ENCODE measurements at places on chromosomes 5 and 9.

- DNase-seq: no peak
Observed at GRCh38 chr9:137660144-137660543, 41.3 kb downstream of the EHMT1 start.

- no peak for DNase-seq
Observed at GRCh38 chr5:131264451-131265099, 722 bp downstream of the CDC42SE2 start.

GRCh38 chr5:83503662-83504061, 32.1 kb downstream of the VCAN start:
- DNase-seq: no peak

- no peak for DNase-seq
Observed at GRCh38 chr5:37248970-37249814, at the start of gene CPLANE1. Gene CPLANE1 (minus strand): TSS chr5:37249376. CDS start chr5:37247698, 1,678 bp downstream.

DNA sequence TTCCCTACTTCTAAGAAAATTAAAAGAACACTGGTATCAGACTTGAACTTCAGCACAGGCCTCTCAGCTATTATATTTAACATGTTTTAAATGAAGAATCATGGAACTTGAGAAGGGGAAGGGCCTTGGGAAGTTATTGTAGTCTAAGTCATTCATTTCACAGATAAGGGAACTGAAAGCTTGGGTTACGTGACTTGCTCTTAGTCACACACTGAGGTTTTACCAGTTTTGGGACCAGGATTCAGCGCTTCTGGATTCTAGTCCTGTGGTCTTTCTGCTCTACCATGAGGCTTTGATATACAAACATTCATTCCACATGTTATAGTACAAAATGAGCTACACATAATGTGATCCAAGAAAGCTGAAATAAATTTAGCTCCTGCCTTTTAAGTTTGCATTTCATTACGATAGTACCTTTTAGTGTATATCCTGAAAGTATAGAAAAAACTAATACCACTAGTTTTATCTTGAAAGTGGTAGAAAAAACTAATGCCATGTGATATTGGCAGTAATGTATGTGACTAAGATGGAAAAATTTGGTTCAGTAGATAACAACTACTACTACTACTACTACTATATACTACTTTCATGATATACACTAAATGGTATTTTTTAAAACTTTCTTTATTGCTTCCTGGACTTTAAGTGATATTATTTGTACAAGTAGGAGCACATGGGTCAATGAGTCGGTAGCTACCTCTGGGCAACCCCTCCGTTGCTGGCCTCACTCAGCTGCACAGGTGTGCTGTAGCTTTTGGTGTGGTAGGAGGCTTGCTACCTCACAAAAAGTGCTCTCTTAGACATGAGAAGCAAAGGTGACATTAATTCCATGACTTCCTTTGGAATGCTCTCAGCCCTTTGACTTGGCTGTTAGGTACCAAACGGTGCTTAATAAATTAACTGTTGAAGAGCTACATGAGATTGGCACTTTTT, 40.7 kb downstream of the F2RL2 start:
- no peak for DNase-seq

- DNase-seq: no peak
Observed at GRCh38 chr5:32707418-32707997, 3.6 kb upstream of the NPR3 start.

DNA sequence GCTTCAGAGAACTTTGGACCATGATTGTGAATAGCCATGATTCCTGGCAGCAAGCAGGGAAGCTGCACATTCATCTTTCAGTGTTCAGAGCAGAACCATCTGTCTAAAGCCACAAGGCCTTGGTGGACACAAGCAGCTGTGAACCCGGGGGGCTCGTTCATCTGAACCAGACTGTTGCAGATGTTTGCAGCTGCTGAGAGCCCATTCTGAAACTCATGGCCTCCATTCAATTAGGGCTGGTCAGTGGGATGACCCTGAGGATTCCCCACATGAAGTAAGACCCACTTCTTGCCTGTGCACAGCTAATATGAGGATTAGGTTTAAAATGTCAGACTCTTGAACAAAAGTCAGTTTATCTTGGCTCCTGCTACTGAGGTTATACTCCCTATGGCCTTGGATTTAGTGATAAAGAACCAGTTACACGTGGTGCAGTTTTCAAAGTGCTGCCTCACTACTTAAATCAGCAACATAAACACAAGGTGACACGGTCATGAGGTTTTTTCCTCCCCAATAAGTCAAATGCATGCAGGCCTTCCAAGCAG, 109.8 kb upstream of the IFNK start:
- no peak for DNase-seq

- no peak for DNase-seq
Observed at GRCh38 chr5:126097876-126098275, 325.3 kb upstream of the GRAMD2B start.

GRCh38 chr5:173574983-173575382, 41.5 kb downstream of the BOD1 start:
- no peak for DNase-seq

DNA sequence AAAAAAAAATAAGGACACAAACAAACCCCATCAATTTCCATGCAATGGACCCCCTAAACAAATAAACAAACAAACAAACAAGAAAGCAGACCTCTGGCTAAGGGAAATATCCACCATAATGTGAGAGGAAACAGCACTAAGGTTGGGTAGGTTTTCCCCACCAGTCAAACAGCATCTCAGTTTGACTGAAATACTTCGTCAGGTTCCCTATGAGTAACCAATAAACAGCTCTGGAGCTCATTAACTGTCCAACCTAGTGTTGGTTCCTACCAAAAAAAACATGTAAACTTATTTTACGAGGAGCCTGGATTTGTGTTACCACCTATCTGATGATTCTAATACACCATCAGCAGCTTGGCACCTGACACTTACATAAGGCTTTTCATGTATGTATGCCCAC, 198.5 kb upstream of the TARS1 start:
- no peak for DNase-seq

- no peak for DNase-seq
Observed at GRCh38 chr9:133855802-133856521, 117.8 kb upstream of the SARDH start.

DNA sequence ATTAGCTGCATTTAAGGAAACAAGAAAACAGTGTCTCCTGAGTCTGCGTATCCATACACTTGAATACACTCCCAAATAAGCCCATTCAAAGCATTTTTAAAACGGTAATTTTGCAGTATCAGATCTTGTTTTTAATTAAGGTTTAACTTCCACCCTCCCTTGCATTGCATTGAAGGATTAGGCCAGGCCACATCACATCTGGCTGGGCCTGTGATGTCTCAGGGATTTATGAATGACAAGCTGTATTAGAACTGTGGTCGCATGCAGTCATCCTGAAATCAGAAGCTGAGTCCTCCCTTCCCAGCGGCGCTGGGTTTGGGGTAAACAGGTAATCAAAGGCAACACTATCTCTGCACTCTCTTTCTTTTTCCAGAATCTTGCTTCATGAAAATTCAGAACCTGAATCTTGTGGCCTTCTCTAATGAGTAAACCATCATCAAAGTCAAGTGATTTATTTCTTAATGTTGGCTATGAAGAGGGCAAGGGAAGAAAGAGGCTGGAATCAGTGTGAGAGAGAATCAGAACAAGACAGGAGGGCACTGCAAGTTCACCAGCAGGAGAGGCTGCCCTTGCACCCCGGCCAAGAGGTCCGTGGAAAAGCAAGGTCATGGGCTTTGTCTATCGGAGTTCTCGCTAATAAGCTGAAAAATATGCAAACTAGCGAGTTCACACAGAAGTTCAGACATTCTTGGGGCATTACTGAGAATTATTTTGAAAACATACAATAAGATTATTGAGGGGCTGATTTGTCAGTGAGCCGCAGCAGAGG, 80.0 kb upstream of the ZSWIM6 start:
- no peak for DNase-seq

DNA sequence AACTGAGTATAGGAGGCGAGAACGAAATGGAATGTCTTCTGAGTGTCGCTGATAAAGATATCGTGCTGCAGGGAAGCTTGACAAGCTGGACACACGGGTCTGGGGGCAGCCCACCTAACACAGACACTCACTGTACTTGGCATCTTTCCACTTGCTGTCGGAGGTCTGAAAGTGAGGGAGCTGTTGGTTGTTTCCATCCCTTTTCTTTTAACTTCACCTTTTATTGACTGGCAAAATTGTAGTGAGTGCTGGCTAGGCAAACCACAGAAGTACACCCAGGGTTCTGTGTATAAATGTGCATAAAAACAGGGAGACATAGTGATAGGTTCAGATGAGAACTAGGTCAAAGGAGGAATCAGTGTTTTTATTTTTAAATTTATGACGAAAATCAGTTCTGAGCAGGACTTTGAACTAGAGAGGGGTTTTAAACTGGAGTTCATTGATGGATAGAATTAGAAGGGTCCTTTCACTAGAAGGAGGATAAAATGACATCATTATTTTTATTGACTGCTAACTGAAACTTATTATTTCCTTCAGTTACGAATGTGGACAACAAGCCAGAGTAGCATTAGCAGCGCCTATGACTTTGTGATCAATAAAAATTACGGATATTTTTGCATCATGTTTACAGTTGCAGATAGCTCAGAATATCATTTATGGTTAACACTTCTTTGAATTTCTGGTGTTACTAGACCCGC, 817 bp downstream of the GAPVD1 start:
- DNase-seq: no peak

DNA sequence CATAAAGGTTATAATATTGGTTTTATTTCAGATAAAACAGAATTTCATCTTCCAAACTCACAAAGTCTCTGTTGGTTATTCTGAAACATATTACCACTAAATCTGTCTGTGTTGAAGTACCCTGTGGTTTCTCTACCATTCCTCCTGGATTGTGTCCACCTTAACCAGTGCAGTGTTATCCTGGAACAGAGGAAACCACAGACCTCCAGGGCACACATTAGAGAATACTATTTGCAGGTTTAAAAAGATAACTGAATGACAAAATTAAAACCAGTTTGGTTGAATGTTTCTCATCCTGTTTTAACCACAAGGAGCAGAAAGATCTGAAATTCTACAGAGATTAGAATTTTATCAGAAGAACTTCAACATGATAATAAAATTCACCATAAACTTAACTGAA, 251.8 kb downstream of the CWC27 start:
- DNase-seq: no peak

GRCh38 chr5:174872271-174872670, 147.9 kb downstream of the MSX2 start:
- no peak for DNase-seq

DNA sequence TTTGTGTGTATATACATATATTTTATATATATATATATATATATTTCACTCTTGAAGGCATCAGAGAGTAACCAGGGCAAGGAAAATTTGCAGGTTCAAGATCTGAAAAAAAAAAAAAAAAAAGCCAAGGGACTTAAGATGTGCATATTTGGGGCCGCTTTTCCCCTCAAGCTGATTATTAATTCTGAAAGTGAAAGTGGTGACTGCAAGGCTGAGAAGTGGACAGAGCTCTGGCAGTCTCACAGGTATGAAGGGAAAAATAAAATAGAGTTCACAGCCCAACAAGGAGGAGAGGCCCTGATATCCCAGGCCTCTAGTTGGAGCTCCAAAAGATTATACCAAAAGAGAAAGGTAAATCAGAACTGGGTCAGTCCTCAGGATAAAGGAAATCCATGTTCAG, 234.4 kb upstream of the GAS1 start:
- no peak for DNase-seq

DNA sequence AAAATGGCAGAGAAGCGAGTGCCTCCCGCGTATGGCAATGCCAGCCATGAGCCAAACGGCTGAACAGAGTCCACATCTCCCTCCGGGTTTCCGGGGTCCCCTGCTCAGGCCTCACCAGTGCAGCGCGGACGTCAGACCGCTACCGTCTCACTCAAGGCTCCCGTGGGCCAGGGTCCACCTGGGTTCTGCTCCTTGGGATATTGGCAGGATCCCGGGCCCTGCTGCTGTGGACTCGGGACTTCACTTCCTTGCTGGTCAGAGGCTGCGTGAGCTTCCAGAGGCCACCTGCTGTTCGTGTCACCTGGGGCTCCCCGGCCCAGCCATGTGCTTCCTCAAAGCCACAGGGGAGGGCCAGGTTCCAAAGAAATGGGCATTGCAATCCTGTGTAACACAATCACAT, 38.4 kb upstream of the CLPTM1L start:
- DNase-seq: no peak

DNA sequence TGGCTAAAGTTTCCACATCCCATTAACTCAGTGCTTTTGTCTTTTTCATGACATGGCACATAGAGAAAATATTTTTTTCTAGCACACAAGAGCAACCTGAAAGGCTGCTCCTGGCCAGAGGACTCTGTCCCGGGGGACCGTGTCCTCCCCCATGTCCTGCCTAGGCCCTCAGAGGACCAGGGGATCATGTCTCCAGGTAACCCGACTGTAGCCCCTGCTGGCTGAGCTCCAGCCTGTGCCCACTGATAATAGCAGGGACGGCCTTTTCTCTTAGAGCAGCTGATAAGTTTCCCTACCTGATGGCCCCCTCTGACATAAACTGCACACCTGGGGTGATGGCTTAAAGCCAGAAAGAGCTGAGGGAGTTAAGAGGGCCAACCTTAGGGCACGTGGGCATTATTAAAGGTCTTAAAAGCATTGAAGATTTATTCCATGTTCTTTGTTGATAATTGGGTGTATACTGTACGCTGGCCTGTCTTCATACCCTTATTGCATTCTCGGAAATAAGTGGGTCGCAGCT, 5.9 kb downstream of the HDHD3 start:
- DNase-seq: no peak

GRCh38 chr9:87464110-87464991, 33.3 kb upstream of the DAPK1 start:
- no peak for DNase-seq

DNA sequence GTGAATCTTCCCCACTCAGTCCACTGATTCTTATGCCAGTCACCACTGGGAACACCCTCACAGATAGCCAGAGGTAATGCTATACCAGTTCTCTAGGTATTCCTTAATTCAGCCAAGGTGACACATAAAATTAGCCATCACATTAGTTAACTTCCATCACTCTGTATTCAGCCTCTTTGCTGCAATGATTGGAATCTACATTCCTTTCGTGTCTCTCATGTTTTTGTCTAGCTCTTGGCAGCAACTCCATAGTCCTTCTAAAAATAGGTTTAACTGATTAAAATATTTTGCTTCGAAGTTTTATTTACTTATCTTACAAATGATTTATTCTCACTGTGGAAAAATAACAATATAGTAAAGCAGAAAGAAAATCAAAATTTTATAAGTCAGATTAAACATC, 19.6 kb upstream of the RNF20 start:
- DNase-seq: no peak

- no peak for DNase-seq
Observed at GRCh38 chr9:125444956-125445506, 183.4 kb downstream of the GAPVD1 start.

DNA sequence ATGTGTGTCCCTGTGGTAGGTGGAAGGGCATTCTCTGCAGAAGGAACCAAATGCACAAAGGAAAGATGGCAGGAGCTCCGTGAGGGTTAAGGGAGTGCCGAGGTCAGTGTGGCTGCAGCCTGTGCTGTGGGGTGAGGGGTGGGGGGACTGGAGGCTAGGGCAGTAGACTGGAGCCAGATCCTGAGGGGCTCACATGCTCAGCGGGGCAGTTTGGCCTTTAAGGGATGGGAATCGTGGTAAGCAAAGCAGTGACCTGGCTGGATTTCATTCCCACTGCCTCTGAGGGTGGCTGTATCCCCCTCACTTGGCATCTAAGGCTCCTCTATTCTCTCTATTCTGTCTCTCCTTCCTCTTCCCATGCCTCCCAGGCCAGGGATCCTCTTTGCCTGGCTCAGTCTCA, 15.6 kb downstream of the PITX1 start:
- DNase-seq: no peak

Measured in NCI-H187 treated with DMSO at 0.1 percent for 48 hours (cell line).